ENCODE measurements at places on chromosomes 1 and 21.

DNA sequence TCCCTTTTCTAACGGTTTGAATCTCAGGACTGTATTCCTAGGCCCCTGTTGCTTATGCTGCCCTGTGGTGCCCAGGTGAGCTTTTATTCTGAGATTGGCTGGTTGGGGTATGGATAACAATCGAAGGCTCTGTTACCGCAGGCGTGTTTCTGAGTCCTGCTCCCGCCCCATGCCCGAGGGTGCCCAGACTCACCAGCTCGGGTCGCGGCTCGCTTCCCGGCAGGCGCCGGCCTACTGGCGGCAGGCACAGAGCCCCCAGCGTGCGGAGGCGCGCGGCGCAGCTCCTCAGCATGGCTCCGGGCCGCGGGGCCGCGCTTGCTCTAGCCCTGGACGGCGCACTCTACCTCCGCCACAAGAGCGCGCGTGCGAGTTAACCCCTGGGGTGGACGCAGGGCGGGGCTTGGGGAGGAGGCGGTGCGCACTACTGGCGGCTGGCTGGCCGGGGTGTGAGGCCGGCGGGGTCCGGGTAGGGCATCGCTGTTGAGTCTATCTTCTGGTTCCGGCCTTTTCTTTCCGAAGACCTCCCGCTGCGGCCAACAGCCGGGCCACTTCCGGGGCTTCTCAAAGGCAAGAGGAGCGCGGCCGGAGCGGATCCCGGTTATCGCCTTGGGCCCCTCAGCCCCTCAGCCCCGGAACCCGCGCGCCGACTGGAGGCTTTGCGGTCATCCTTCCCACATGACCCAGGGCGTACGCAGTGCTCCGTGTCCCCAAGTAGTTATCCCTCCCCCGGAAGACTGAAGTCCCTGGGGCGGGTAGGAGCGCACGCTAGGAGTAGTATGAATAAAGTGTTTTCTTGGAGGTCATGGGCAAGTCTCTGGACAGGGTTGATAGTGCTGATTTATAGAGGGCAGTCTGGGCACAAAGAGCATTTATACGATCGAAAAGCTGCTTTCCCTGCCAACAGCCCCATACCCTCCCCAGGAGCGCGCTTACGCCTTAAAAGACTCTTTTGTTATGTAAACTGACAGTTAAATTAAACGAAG, at the start of gene THEM4:
THEM4 (minus strand) TSS at position 345 of the 983 bp plus-strand sequence; CDS start at position 292, 53 bp downstream.
- peak; percentile 95 for DNase-seq

DNA sequence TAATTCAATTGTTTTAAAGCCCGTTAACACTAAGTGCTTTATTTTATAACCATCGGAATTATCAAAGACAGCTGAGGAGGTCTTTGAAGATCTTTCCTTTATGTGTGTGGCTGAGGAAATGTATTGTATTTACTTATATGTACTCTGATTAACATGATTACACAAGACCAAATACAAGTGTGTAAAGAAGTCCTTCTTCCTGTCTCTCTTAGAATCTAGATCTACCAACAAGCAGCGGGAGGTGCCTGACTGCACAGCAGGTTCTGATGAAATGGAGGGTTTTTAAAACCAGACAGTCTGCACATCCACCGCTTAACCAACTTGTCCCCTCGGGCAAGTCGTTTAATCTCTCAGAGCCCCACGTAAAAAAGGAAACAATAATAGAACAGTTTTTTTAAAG, 240.5 kb upstream of the MAP1LC3C start:
- DNase-seq, result no peak

- DNase-seq, result no peak
These were observed 131.0 kb upstream of the KIAA1614 start for GRCh38 chr1:180781718-180782117.

DNA sequence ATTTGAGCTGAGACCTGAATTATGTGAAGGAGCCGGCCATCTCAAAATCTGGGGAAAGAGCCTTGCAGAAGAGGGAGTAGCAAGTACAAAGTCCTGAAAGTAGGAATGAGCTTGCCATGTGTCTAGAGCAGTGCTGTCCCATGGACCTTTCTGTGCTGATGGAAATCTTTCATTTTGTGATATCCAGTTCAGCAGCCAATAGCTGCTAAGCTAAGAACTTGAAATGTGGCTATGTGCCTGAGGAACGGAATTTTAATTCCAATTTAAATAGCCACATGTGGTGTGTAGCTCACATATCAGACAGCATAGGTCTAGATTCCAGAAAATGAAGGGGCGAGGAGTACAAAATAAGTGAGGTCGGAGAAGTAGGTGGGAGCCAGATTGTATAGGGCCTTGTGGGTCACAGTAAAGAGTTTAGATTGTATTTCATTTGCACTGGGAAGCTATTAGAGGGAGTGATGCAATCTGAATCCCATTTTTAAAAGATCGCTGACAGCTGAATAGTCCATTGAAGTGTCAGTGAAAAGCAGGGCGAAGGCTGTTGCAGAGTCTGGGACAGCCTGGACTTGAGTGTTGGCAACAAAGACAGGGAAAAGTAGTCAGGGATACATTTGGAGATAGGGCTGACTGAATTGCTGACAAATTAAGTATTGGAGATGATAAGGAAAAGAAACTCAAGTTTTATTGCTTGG, 80.3 kb downstream of the TMEM200B start:
- DNase-seq, result no peak

- DNase-seq, result no peak
These were observed 8.3 kb downstream of the GFI1 start for GRCh38 chr1:92478393-92478792.

DNA sequence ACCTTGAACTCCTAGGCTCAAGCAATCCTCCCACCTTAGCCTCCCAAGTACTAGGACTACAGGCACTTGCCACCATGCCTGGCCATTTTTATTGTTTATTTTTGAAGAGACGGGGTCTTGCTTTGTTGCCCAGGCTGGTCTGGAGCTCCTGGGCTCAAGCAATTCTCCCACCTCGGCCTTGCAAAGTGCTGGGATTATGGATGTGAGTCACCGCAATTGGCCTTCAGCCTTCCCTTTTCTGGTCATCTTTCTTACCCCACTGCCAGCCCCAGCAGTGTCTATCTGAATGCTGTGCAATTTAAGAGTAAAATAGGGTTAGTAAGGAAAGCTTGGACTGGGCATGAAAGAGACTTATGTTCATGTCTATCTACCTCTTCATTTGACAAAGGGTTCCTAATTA, 6.1 kb upstream of the KLF17 start:
- no peak for DNase-seq

DNA sequence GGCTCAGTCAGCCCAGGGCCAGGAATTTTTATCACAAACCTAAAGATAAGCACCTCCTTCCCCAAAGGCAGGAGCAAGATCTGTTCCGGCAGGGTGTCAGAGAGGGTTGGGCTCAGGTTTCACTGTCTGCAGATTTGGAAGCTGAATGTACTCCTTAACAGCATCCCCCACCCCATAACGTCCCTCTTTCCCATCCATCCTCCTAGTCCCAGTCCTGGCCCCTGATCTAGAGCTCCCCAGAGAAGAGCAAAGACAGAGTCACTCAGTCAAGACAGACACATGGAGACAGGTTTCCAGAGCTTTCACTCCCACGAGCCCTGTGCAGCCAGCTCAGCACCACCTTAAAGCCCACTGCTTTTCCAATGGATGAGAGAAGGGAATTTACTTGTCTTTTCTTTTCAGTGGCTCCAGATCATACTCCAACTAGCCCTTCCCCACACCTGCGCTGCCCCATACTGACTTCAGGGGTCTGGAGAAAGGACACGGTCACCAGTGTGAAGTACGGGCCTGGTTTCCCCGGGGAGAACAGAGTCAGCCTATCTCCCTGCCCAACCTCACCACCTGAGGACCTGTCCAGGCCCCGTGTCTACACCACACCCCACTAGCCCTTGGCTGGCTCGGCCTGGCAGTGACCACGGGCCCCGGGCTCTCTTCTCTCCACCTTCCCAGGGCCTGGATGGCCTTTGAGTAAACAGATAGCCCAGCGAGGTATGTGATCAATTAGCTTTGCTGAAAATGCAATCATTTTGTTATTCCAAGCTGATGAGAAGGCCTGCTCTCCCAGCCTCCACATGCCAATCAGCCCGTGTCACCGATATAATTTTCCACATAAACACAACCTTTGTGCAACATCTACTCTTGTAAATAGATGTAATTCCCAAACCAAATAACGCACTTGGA, 249.1 kb downstream of the FOXD2 start:
- no peak for DNase-seq

GRCh38 chr1:175414291-175414884, 221.8 kb upstream of the KIAA0040 start:
- DNase-seq, result no peak

- DNase-seq, result no peak
These were observed 451.1 kb downstream of the LTN1 start for GRCh38 chr21:28541371-28542112.

DNA sequence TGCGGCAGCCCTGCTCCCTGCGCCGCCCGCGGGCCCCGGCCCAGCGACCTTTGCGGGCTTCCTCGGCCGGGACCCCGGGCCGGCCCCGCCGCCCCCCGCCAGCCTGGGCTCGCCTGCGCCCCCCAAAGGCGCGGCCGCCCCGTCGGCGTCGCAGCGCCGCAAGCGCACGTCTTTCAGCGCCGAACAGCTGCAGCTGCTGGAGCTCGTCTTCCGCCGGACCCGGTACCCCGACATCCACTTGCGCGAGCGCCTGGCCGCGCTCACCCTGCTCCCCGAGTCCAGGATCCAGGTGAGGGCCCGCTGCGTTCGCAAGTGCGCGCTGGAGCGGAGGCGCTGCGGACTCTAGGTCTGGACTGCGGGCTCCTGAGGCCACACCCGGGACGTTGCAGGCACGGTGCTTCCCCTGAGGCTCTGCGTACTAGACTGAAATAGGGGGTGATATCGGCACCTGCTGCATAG, 351 bp downstream of the MIXL1 start:
- no peak for DNase-seq

GRCh38 chr1:226047495-226047894, 15.0 kb upstream of the H3-3A start:
- no peak for DNase-seq

DNA sequence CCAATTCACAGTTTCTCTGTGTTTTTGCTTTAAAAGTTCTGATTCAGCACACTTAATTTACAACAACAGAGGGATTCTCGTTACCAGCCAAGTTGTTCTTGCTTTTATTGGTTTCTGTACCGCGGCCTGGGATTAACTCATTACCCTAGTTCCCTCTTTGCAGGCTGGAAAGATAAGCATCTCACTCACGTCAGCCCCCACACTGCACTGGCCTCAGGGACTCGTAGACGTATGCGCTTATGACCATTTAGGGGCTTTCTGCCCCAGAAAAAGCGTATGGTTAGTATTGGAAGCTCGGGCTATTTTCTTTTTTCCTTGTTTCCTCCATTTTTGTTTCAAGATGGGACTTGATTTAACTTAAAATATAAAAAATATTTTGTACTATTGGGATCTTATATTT, 76.0 kb downstream of the POFUT2 start:
- DNase-seq, result no peak

DNA sequence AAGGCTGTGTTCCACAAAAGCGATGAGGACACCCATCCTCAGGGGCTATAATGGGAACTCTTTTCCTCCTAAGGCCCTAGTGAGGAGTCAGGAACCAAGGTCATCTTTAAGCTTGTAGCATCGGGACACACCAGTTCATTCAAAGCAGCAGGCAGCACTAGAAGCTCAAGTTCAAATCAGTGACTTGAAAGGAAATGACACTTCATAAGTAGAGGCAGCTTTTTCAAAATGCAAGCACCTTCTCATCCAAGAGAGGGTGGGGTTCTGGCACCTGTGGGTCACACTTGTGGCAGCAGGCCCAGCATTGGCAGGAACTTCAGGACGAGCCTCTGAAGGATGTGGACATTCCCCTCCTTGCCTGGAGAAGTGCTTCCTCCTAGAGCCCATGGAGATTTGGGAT, 496.3 kb downstream of the KIF26B start:
- DNase-seq, result no peak

DNA sequence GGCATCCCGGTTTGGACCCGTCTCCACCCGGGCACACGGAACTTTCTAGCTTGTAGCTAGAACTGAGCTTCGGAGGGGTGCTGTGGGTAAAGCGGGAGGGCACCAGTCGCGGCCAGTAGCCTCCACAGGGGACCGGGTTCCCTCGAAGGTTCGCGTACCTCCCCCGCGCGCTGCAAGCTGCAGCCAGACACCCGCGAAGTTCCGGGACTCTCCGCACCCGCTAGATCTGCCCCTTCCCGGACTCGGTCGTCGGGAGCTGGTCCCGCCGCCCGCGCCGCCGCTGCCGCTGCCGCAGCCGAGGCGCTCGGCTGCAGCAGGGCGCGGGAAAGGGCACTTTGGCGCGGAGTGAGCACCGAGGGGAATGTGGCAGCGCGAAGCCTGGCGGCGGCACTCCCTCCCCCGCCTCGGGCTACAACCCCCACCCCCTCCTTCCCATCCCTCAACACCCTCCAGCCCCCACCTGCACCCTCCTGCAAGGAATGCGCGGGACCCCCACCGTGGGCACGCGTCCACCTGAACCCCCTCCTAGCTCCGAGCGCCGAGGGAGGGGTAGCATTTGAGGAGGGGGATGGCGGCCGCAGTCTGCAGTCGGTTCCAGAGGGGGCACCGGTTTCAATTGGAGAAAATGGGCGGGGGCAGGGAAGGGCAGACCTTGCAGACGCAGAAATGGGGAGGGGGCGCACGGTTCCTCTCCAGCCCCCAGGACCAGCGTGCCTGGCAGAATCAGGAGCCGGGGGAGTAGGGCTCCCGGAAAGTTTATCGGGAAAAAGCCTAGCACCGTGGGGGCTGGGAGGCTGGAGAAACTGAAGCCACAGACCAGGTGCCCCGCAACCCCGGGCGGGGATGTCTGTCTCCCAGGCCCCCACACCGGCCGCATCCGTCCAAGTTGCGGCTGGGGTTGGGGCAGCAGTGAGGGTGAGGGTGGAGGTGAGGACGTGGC, 968 bp downstream of the CSMD2 start:
- no peak for DNase-seq

DNA sequence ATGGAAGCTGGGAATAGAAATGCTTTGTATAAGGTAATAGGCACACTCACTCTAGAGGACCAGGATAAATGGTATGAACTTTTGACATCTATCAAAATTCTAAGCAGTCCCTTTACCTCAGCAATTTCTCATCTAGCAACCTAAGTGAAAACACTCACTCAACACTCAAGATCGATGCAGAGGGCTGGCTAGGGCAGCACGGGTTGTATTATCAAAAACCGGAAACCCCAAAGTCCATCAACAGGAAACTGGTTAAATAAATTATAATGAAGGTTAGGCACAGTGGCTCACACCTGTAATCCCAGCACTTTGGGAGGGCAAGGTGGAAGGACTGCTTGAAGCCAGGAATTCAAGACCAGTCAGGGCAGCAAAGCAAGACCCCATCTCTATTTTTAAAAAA, 9.4 kb downstream of the USP48 start:
- no peak for DNase-seq

GRCh38 chr21:33257094-33257803, 8.9 kb upstream of the IL10RB start:
- no peak for DNase-seq

GRCh38 chr1:234507626-234508387, 28.8 kb upstream of the TARBP1 start:
- DNase-seq, result no peak

Data from activated CD4-positive, alpha-beta T cell treated with anti-CD3 and anti-CD28 coated beads for 24 hours (primary cell).